ENCODE measurements at places on chromosomes 3 and 15.

DNA sequence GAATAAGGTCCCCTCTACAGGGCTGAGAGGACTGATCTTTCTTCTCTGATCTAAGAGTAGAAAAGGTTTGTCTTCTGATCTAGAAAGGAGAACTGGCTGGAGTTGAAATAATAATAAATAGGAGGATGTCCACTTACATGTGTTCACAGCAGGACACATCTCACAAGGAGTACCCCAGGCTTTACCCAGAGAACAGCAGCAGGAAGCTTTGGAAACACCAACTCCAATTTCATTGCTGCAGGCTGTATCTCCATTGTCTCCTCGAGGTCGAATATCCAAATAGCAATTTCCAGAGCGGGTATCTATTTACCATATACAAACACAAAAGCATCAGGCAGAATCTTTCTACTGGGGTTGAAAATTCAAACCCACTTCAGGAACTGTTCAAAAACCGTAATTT lies 136.6 kb downstream of the DUT start:
- no peak for DNase-seq

DNA sequence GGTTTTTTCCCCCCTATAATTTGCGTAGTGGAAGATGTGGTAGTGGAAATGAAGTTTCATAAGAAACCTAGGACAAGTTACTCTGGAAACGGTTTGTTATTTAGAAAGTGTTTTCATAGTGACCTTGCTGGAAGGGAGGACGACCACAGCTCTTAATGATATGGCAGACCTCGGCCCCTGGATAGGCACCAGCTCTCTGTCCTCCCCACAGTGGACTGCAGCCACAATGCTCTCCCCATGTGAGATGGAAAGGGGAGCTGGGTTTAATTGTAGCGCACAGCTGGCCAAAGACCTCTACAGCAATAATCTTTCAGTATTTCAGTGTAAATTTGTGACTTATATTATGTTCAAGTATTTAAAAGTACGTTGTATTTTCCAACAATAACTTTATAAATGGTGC lies 151.2 kb downstream of the PLCL2 start:
- no peak for DNase-seq

DNA sequence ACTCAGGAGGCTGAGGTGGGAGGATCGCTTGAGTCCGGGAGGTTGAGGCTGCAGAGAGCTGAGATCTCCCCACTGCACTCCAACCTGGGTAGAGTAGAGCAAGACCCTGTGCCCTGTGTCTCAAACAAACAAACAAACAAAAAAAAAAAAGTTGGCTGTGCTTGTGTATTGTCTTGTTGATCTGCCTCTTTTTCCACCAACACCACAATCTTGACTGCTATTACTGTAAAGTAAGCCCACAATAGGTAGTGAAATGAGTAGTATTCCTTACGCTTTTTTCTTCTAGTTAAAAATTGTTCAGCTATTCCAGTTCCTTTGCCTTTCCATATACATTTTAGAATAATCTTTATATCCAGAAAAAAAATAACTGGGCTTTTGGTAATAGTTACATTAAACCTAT lies 35.5 kb downstream of the PTH1R start:
- DNase-seq = no peak

DNA sequence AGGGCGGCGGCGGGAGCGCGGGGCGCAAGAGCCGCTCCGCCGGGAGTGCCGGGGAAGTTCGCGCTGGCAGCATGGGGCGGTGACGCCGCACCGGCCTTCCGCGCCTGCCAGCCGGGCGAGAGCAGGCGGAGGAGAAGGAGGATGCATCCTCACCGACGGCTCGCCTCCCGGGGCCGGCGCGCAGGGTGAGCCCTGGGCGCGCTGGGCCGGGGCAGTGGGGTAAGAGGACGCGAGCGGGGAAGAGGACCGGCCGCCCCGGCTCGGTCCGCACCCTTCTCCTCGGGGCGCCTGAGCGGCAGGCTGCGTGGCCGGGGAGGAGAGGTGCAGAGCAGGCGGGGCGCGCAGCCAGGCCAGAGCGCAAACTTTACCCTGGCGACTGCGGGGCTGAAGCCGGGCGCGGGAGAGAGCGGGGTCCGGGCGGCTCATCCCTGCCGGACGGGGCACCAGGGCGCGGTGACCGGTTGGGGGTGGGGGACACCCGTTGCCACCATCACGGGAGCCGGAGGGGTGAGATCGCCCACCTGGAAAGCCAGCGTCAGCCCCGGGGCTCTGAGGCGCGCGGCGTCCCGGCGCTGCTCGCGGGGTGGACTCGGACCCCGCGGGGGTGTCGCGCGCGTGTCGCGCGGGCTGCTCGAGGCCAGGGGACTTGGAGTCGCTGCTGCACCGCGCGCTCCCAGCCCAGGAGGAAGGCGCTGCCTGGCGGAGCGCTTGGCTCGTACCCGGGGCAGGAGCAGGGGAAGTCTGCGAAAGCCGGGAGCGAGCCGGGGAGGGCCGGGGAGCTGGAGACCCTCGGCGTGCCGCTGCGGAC lies 542 bp downstream of the GABRA5 start:
- no peak for DNase-seq

- DNase-seq = no peak
Measured at GRCh38 chr3:82736696-82737277, 975.3 kb upstream of the GBE1 start.

GRCh38 chr3:25856902-25857518 lies 67.1 kb downstream of the OXSM start:
- no peak for DNase-seq

GRCh38 chr3:2823031-2823430 lies 287.1 kb downstream of the IL5RA start:
- DNase-seq = no peak

GRCh38 chr3:42498034-42498433 lies 4.4 kb upstream of the VIPR1 start:
- DNase-seq = no peak

GRCh38 chr15:80654299-80654698 lies 40.8 kb upstream of the ABHD17C start:
- no peak for DNase-seq

DNA sequence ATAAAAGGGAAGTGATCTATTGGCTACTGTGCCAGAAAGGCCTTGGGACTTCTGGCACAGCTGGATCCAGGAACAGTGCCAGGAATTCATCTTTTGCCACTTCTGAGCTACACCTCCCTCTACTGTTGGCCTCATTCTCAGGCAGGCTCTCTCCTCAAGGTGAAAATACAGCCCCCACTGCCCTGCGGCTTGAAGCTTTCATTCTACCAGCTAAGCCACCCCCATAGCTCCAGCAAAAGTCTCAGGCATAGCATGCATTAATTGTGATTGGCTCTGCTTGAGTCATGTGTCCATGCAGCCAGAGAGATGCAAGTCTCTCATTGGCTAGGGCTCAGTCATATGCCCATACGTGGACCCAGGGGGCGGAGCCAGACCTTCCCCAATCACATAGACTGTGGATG lies 142.4 kb downstream of the TPRA1 start:
- DNase-seq = no peak

- DNase-seq = no peak
Measured at GRCh38 chr3:43998836-43999727, 242.6 kb upstream of the TOPAZ1 start.

DNA sequence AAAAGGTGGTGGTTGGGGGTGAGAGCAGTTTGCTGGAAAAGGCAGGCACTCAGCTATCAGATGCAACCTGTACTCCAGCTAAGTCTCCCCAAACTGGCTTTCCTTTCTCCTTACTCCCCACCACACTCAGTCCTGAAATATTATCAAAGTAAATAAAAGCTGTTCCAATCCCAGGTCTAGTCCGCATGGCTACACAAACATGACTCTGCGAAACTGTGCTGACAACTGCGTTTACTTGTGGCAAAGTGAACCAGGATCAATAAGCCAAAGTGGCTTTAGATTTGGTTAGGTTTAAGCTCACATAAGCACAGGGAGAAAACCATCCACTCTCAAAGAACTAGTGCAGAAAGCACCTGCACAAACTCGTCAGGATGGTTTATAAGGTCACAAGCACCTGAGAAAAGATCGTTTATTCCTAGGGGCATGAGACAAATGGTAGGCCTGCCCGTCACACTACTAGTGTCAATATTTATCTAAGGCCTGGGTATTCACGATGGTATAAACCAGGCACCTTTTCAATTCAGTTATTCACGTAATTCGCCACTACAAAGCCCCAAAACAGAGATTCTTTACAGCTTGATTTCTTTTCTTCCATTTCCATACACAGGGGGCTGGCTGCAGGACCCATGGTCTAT lies 25.3 kb downstream of the LRIG1 start:
- no peak for DNase-seq

GRCh38 chr3:105832644-105833043 lies 36.2 kb downstream of the CBLB start:
- no peak for DNase-seq

GRCh38 chr15:57534281-57534680 lies 57.4 kb upstream of the MYZAP start:
- DNase-seq = no peak

- no peak for DNase-seq
Measured at GRCh38 chr3:105516972-105517371, 150.3 kb downstream of the ALCAM start.

DNA sequence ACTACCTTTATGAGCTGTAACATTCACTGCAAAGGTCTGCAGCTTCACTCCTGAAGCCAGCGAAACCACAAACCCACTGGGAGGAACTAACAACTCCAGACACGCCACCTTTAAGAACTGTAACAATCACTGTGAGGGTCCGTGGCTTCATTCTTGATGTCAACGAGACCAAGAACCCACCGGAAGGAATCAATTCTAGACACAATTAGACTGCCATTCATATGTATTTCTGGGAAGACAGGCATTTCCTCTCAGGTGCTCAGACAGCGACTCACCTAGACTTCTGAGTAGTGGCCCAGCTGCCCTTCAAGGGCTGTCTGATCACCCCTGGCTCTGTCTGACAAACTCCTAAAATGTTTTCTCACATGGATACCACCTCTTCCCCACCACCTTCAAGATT lies 506.8 kb downstream of the PDCD6IP start:
- no peak for DNase-seq

GRCh38 chr15:30008156-30008555 lies 74.6 kb upstream of the GOLGA8J start:
- DNase-seq = no peak

DNA sequence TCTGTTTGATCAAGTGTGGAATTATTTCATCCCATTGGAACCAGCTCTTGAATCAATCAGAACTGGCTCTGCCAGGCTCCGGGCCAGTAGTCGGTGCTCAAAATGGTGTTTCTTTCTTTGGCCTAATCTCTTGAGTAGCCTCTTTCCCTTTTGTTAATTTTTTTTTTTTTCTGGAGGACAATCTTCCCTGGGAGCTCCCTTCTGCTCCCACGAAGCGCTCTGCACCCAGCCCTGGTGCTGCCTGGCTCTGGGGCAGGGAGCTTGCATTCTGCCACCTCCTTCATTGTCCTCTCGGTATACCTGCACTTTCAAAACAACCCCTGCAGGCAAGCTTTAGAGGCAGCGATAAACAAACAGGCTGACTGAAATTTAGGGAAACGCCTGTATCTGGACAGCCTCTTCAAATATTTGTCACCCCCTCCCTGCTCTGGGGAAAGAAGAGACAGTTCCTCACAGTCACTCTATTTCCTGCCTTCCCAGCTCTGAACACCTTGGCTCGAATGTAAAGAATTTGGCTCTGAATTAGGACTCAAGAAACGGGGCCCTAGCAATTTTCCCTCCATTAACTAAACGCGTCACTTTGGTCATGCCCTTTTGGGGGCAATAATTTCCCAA lies 1.1 kb upstream of the THSD4 start:
- no peak for DNase-seq

GRCh38 chr3:58029842-58030584 lies 21.8 kb downstream of the FLNB start:
- DNase-seq = no peak

DNA sequence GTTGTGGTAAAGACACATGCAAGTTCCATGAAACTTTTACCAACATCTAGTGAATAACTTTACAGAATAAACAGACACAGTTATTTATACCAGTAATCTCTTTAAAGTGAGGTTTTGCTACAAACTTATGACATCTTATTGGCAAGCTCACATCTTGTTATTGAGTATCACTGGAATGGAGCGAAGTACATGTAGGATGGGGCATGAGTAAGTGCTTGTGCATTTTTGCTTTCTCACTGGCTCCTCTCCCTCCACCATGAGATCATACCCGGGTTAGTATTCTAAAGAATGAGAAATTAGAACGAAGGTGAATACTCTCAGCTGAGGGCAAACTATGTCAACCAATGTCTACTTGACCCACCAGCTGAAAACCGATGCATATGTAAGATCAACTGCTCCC lies 193.3 kb upstream of the ZNF717 start:
- DNase-seq = no peak

- no peak for DNase-seq
Measured at GRCh38 chr3:133949438-133949837, 53.8 kb upstream of the RAB6B start.

DNA sequence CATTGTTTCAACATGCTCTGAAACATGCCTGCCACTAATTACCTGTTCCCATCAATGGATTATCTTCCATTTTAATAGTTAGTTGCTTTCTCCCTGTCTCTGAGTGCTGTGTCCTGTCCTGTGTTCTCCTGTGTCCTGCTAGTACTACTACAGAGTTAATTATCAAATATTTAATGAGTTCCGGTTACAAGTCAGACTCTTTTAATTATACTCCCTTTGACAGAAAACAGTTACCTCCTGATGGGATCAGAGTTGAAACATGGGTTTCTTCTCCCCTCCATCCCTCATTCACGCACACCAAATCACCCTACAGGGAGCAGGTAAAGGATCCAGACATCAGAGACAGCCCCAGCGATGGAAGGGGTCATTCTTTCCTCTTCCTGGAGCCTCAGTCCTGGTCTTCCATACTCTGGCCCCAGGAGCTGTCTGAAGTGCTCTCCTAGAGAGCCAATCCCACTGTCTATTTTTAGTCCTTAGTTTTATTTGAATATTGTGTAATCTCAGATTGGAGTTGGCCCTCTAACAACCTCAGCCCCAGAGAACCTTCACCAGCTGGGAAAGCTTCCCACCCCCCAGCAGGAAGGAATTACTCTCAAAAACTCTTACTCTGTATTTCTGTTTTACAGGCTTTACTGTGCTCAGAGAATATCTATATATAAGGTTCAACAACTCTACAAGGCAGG lies 137.0 kb upstream of the C2CD4B start:
- DNase-seq = no peak

DNA sequence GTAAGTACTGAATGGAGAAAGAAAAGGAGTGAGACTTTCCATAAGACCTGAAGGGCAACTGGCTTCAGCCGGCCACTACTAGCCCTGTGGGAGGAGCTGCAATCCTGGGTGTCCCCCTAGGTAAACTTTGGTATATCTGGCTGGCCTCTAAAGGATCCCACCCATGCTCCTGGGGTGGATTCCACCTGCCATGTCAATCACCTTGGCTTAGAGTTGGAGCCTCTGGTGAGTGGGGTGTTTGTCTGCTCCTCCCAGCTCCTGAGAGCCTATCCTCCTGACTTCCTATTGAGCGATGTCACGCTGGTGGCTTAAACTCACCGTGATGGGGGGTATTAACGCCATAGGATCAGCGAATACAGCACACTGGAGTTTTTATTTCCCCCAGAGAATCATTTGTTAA lies 2.6 kb downstream of the SPTBN5 start:
- no peak for DNase-seq

DNA sequence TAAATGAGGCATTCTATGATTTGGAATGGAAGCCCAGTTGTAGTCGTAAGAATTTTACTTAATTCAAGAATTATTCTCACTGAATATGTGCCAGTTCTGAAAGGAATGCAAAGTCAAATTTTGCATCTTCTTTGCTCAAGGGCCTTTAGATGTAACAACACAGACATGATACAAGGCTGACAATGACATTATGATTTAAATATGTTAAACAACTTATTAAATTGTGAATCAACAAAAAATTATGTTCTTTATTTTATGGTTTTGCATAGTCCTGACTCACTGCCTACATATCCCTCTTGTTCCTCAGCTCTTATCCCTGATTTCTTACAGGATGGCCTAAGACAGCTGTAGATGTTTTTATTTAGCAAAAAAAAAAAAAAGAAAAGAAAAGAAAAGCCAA lies 170.9 kb upstream of the NR2E3 start:
- DNase-seq = no peak

- no peak for DNase-seq
Measured at GRCh38 chr15:50009634-50010033, 109.4 kb downstream of the ATP8B4 start.
